Stimulated activated CD8-positive, alpha-beta memory T cell treated with anti-CD3 and anti-CD28 coated beads, Interleukin-2, amount 100 ng/mL, for 48 hours (primary cell): ENCODE measurements at places on chromosomes 4 and X.

GRCh38 chr4:89285745-89286144 is 21.9 kb downstream of the GPRIN3 start:
- no peak for DNase-seq

- no peak for DNase-seq
Observed at GRCh38 chr4:80007745-80008149, 65.3 kb downstream of the ANTXR2 start.

- DNase-seq: no peak
Observed at GRCh38 chrX:51899741-51900140, 6.3 kb downstream of the MAGED1 start.

DNA sequence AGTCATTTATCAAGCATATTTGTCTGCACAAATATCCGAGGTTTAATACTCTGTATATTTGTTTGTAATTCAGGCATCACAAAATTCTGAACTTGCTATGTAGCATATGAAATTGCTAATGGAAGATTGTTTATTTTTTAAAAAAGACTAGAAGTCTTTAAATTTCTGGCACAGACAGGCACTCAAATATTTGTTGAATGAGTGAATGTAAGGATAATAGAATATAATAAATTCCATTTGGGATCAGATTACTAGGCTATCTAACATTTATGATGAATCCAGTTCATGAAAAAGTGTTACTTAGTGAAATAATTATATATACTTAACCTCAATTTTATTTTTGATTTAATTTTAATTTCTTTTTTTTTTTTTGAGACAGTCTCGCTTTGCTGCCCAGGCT is 30.4 kb upstream of the TEC start:
- no peak for DNase-seq

GRCh38 chr4:18923496-18924161 is 902.1 kb upstream of the LCORL start:
- DNase-seq: no peak

- DNase-seq: no peak
Observed at GRCh38 chr4:52987392-52988056, 125.4 kb downstream of the RASL11B start.

- DNase-seq: no peak
Observed at GRCh38 chr4:80243274-80244018, 23.0 kb upstream of the FGF5 start.

DNA sequence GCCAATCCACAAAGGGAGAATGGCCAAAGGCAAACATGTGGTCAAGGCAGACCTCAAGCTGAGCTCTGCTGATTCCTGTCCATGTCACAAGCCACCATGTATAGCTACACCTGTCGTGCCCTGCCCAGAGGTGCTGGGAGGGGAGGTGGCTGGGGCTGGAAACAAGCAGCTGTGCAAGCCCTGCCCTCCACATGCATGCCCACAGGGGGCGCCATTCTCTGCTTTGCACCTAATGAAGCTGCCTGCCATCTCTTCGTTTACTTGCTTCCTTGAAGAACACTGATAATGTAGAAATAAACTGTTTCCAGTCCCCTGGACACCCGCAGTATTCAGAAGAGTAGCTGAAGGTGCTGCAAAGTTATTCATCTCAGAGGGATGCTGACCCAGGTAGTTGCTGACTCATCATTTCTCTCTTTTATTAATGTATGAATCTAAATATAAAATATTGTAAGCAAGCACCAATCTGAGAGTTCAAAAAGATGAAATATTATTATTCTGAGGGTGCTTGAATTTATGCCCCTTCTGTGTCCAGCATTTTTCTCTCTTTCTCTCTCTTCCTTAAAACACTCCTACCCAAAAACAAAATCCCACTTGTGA is 278.6 kb downstream of the ADGRA3 start:
- peak; percentile 2 for DNase-seq

- no peak for DNase-seq
Observed at GRCh38 chr4:159142241-159142640, 39.4 kb downstream of the RAPGEF2 start.

GRCh38 chr4:81722290-81722851 is 250.7 kb upstream of the RASGEF1B start:
- no peak for DNase-seq

DNA sequence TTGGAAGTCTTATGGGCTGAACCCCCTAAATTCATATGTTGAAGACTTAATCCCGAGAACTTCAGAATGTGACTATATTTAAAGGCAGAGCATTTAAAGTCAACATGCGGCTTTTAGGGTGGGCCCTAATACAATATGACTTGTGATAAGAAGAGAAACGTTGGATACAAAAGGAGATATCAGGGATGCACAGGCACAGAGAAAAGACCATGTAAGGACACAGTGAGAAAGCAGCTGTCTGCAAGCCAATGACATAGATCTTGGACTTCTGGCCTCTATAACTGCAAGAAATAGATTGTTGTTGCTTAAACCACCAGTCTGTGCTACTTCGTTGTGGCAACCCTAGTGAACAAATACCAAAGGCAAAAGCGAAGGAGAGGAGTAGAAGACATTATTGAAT is 42.2 kb downstream of the GABRG1 start:
- no peak for DNase-seq

DNA sequence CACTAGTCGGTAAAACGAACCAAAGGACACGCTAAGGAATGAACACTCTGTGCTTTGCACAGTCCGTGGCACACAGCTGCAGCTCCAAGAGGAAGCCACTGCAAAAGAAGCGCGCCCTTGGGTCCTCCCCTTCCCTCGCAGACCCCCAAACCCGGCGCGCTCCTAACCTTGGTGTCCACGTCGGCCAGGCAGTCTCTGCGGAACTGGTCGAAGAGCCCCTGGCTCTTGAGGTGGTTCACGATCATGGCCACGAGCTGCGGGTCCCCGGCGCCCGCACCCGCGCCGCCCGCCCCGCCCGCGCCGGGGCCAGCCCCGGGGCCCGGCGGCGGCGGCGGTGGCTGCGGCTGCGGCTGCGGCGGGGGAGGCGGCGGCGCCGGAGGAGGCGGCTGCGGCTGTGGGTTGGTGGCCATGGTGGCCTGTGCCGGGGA is 333 bp downstream of the BOD1L1 start:
- DNase-seq: peak; percentile 21

DNA sequence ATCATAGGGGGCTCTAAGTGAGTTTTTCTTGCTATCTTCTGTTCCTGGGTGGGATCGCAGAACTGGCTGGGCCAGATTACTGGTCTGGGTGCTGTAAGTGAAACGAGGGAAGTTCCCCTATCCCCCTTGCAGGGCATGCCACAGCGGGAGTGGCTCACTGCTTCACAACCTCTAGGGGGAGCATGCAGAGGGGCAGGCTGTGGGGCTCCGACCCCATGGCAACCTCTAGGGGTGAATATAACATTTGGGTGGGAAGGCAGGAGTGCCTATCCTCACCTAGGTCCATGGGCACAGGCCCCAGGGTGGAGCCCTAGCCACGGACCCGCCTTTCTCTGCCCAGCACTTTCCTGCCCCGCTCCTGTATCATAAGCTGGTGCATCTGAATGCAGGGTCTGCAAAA is 1.7 kb upstream of the RRAGB start:
- no peak for DNase-seq

GRCh38 chrX:154720067-154720466 is 30.8 kb downstream of the GAB3 start:
- DNase-seq: no peak

DNA sequence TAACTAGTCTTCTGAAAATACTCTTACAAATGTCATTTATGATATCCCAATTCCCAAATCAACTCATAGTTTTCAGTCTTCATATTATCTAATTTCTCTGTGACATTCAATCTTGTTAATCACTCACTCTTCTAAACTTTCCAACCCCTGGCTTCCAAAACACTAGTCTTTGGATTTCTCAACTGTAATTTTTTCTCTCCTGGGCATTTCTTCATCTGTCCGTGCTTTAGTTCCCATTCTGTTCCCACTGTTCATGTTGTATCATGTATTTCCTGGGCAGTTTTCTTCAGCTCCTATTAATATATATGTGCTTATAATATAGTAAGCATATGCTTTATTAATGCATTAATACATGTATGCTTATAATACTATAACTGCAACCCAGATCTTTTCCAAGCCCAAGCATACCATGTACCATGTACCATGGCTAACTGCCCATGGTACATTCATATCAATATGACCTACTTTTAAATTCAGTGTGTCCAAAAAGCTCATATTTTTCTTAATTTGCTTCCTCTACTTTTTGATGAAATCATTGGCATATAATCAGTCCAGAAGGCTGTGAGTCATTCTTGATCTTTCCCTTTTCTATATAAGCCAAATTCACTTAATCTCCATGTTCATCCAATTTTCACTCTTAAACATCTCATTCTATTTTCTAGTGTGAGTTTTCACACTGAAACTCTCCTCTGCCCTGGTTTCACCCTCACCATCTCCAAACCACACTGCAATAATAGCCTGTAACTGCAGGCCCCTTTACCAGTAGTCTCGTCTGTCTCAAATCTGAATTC is 21.3 kb upstream of the GK2 start:
- no peak for DNase-seq

- DNase-seq: no peak
Observed at GRCh38 chr4:138821331-138821730, 194.2 kb upstream of the NOCT start.

GRCh38 chrX:51494409-51494808 is 2.0 kb downstream of the NUDT11 start:
- DNase-seq: no peak

DNA sequence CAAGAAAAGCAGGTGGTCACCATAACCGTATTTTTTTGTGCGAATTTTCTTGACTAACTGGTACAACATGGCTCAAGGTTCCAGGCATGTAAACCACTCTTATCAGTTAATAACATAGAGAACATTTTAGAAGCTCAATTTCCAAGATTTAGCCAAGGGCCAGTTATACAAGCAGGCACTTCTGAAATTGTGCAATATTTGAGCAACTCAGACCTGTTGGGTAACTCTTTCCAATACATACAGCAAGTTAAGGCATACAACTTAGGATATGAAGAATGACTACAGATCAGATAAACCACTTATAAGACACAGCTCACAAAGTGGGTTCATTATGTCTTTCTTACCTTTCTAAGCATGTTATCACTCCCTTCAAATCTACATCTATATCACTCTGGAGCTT is 43.9 kb downstream of the ZNF280C start:
- no peak for DNase-seq

DNA sequence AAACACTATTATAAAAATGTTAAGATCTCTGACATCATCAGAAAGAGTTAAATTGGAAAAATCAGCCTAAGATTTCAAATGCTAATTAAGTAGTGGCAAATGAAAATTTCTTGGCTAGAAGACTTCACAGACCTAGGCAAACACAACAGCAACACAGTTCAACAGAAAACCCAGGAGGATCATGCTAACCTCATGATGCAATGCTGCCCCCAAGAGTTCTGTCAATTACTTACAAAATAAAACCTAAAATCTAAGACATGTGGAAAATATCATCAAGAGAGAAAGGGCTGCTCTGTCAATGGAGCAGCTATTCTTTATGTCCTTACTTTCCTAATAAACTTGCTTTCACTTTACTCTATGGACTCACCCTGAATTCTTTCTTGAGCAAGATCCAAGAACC is 21.0 kb downstream of the S100G start:
- no peak for DNase-seq

DNA sequence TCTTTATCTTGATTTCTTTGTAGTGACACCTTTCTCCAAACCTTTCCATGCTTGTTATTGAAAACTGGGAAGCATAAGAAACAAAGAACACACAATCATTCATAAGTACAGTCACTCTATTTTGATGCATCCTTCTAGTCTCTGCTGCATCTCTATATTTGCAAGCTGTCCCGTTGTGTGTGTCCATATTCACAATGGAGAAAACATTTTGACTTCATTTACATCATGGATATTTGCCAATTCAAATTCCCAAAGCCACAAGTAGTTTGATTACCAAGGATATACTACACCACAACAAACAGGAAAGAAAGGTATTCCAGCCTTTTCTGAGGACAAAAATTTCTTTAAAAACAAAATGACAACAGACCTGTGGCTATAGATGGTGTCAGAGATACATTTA is 673.8 kb downstream of the STIM2 start:
- no peak for DNase-seq

- no peak for DNase-seq
Observed at GRCh38 chr4:175657571-175657970, 154.5 kb downstream of the GPM6A start.

DNA sequence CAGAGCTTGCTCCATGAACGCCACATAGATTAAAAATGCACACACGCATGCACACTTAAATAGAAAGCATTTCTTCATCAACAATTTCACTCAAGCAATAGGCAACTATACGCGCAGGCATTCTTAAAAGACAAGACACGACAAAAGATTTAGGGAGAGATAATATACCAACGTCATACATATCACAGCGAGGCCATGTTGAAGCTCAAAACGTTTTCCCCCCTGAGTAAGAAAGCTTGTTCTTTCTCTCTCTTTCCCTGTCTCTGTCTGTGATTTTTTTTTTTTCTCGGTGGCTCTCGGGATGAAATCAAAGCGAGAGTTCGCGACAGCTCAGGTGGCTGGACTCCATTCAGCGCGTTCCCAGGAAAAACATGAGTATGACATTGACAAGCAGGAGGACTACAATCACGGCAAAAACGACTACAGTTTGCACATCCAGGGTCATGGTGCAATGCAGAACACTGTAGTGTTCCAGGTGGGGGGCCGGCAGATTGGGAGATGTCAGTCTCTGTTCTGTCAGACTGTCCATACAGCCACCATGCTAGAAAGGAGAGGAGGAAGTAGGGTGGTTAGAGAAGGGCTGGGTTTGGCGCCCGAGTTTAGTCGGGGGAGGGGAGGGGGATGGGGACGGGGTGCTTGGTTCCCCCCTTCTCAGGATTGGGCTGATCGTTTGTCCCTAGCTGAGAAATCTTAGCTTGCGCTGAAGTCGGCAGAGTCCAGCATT is 30.7 kb downstream of the ARHGEF9 start:
- peak; percentile 16 for DNase-seq

DNA sequence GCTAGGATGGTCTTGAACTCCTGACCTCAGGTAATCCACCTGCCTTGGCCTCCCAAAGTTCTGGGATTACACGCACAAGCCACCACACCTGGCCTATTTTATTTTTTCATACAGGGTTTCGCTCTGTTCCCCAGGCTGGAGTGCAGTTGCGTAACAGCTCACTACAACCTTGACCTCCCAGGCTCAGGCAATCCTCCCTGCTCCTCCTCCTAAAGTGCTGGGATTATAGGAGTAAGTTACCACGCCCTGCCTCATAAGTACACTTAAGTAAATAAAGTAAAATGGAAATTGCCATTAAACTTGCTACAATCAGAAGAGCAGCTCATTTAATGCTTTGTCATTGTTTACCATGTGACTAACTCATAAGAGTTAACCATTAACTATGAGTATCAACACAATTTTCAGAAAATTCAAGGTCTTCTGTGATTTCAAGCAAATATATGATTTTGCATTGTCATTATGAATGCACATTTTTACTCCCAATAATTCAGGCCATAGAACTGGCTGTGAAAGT is 12.3 kb downstream of the UGDH start:
- no peak for DNase-seq

DNA sequence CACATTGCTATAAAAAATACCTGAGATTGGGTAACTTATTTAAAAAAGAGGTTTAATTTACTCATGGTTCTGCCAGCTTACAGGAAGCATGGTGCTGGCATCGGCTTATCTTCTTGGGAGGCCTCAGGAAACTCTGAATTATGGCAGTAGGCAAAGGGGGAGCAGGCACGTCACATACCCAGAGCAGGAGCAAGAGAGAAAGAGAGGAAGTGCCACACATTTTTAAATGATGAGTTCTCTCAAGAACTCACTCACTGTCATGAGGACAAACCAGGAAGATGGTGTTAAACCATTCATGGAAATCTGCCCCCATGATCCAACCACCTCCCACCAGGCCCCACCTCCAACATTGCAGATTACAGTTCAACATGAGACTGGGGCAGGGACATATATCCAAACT is 10.0 kb upstream of the AFF1 start:
- DNase-seq: no peak
